CD4-positive, alpha-beta T cell treated with Interleukin-4 for 4 hours (primary cell): ENCODE measurements at places on chromosomes 2 and 18.

DNA sequence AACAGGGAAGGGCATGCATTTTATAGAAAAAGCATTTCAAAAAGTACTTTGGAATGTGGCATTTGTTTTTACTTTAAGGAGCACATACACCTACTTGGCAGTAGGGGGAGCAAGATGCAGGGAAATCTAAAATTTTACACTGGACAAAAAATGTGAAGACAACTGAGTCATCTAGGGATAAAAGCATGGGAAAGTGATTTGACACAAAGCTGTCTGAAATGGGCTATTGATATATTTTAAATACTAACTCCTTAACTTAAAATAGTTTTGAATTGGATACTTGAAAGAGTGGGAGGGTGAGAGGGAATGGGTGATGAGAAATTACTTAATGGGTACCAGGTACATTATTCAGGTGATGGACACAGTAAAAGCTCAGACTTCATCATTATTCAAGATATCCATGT is 15.8 kb downstream of the TMEM200C start:
- no peak for DNase-seq

GRCh38 chr2:47056374-47056773 is 98.7 kb downstream of the STPG4 start:
- no peak for DNase-seq

- no peak for DNase-seq
Observed at GRCh38 chr2:48940606-48941005, 185.1 kb upstream of the LHCGR start.

- DNase-seq = no peak
Observed at GRCh38 chr2:25073025-25073424, 31.1 kb downstream of the EFR3B start.

DNA sequence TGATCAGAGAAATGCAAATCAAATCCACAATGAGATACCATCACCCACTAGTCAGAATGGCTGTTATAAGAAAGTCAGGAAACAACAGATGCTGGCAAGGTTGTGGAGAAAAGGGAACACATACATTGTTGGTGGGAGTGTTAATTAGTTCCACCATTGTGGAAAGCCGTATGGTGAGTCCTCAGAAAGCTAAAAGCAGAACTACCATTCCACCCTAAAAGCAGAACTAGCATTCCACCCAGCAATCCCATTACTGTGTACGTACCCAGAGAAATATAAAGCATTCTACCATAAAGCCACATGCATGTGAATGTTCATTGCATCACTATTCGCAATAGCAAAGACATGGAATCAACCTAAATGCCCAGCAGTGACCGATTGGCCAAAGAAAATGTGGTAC is 60.7 kb downstream of the ANKRD62 start:
- DNase-seq = no peak

- no peak for DNase-seq
Observed at GRCh38 chr2:45256173-45256866, 247.1 kb upstream of the SIX2 start.

GRCh38 chr18:43665105-43665788 is 388.0 kb upstream of the SYT4 start:
- no peak for DNase-seq

- DNase-seq = no peak
Observed at GRCh38 chr2:172680436-172681068, 55.1 kb upstream of the RAPGEF4 start.

GRCh38 chr2:45169339-45170190 is 160.3 kb upstream of the SIX2 start:
- DNase-seq = no peak

GRCh38 chr2:74448771-74449170 is 6.1 kb upstream of the INO80B start:
- DNase-seq = no peak

DNA sequence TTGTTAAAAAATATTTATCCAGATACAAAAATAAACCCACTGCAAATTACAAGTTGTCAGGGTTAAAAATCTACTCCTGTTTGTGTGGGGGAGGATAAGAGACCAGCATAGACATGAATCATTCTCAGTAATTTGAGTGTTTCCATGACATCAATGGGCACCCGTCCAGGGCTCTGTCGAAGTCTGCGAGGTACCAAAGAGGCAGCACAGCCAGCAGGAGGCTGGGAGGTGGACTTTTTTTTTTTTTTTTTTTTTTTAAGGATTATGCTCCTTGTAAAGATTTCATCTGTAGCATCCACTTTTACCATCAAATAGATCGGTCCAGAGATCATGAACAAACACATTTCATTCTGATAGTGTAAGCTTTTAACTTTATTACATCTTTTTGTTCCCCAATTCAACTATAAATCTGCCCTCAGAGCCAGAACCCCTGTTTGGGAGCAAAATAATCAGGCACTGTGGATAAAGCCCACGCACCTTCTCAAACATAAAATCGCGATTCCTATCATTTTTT is 182.0 kb downstream of the TCF4 start:
- DNase-seq = no peak

- no peak for DNase-seq
Observed at GRCh38 chr2:219611866-219612576, 14.4 kb downstream of the STK11IP start.

DNA sequence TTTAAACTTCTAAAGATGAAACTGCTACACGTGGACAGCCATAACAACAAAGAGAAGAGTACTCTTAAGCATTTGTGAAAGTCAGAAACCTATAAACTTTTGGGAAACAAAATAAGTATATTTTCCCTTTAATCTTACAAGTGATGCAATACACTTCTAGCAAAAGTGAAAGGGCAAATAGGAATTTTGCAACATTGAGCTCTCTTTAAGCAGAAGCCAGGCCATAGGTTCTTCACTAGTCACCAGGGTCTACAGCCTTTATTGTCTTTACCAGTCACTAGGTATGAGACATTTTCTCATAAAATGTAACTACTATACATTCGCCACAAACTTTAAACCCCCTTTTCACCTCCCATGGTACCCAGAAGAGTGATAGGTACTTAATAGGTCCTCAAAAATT is 37.5 kb downstream of the SCN1A start:
- DNase-seq = no peak

- DNase-seq = no peak
Observed at GRCh38 chr2:126413079-126413478, 242.9 kb upstream of the GYPC start.

DNA sequence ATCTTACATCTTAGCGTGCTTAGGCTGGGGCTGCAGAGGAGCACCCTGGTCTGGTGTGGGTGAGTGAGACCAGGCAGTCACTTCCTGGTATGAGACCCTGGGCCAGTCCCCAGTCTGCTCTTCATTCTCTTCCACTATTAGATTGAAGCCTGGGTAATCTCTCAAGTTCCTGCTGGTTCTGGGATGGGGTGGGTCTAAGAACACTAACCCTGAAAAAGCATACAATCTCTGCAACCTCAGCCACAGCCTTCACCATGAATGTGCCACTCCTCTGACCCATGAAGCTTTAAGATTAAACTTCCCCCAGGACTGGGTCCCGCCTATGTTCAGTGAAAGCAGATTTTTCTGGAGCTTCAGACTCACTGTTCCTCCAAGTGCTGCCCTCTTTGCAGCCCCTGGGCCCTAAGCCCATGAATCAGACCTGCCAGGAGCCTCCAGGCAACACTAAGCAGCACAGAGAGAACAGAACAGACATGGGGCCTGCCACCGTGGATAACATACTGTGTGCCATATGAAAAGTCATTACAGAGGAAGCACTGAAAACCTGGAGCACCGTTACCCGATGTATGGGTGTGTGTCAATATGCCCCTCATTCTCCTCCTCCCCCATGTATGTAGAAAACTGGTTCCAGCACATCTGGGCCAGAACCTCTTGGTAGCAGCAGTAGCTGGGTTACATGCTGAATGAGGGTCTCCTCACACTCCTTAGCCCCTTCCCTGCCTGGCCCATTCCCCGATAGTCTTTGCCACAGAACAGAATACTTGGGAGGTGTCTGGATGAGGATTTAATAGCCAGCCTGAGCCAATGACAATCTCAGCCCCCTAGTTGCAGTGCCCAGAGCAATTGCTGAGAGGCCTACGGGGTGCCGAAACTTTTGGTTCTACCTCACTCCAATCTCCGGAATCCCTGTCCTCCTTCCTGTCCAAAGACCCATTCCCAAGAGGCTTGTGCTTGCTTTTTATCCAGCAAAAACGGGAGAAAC is 2.7 kb upstream of the SIX2 start:
- no peak for DNase-seq

GRCh38 chr2:1708476-1709334 is 35.6 kb downstream of the PXDN start:
- no peak for DNase-seq

DNA sequence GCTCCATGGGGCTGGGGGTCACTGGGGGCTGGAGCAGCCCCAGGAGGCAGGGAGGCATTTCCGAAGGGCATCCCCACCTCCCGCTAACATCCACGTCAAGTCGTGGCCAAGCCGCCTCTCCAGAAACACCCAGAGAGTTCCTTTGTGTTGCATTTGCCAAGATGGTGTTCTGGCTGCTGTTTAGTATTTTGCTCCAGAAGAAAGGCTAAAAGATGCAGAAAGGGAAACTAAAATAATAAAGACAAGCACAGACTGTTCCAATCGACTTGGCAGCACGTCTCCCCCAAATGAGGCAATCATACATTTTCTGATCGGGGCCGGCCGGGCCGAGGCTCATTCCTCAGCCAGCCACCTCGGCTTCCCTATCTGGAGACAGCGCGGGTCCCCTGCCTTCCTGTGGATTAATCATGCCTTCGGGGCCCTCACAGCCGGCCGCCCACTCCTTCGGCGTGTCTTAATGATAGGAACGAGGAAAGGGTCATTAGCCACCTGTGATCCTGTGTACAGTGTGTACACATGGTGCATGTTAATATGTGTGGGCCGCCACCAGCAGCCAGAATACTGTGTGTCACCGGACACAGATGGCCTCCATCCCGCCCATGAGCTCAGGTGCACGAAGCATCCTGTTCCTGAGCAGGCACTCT is 169.2 kb downstream of the KLHL29 start:
- no peak for DNase-seq

GRCh38 chr2:155308367-155309009 is 610.0 kb downstream of the KCNJ3 start:
- no peak for DNase-seq

DNA sequence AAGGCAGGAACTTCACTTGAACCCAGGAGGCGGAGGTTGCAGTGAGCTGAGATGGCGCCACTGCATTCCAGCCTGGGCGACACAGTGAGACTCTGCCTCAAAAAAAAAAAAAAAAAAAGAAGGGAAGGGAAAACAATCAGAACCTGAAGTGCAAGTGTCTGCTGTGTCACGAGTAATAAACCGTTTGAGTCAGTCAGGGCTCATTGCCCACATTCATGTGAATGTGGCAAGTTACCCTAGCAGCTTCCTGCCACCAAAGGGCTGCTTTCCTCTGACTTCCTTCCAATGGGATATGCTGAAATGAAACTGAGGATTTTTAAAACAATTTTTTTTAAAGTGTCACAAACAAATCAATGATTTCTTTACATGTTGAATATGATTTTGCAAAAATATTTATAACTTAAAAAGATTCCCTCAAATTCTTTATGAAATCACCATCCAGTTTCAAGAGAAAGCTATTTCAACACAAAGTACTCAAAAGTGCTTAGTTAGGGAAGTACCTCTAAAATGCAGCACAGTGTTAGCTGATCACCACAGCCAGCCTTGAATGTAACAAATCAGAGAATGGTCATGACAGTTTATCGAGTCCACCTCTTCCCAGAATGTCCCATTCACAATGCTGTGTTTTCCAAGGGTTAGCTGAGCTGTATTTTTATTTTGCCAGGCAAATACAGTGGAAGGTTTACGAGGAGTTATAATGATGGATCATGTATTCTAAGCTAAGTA is 36.4 kb downstream of the WDSUB1 start:
- DNase-seq = no peak

DNA sequence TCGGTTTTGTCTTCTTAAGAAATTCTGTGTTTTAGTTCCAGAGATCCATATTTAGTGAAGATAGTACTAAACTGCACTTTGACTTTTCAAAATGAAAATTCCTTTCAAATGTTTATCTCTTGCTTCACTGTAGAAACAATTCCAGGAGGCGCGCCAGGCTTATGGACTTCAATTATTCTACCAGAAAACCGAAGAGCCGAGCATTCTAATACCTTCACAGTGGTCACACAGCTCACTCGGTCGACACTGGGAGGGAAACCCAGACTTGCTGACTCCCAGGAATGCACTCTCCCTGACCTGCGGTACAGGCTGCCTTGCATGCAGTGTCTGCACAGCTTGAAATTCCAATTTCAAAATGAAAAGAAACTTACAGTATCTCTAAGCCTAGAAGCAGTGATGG is 119.9 kb upstream of the PIEZO2 start:
- no peak for DNase-seq

GRCh38 chr18:22939649-22940048 is 6.5 kb downstream of the RBBP8 start:
- no peak for DNase-seq

GRCh38 chr18:37482433-37482832 is 83.2 kb downstream of the CELF4 start:
- DNase-seq = no peak

DNA sequence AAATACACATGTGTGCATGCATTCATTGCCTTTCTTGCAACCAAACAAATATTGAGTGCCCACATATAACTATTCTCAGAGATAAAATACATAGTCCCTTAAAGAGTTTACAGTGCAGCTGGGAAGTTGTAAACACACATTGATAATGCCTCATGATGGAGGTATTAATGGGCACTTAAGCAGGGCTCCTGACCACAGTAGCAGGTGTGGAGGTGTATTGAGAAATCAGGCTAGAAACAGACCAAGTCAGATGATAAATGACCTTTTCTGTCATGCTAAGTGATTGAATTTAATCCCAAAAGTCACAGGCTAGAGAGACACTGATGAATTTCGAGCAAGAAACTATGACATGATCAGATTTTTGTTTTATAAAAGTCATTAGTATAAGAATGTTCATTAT is 157.7 kb downstream of the ZNF385B start:
- DNase-seq = no peak

DNA sequence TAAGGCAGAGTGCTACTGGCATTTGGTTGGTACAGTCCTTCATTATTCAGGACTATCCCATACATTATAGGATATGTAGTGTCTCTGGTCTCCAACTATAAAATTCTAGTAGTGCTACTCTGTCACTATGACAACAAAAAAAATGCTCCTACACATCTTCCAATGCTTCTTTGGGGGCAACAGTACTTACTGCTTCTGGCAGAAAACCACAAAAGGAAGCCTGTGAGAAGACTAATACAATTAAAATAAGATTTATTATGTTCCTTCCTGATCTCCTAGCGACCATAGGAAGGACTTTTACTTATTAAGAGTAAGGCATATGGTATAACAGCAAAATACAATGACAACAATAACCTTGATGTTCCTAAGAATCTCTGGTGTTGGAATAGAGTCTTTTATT is 48.4 kb upstream of the CPO start:
- no peak for DNase-seq

DNA sequence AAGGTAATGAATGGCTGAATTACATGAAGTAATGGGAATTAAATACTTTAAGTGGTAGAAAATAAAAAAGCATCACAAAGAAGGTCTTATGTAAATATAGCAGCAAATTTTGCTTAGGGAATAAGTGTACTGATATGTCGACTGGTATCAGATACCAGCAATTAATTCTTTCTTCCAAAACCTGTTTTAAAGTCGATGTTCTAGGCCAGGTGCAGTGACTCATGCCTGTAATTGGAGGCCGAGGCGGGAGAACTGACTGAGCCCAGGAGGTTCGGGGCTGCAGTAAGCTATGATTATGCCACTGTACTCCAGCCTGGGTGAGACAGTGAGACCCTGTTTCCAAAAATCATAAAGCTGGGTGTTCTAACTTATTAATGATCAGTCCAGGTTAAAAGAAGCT is 30.3 kb downstream of the SP3 start:
- no peak for DNase-seq
